ENCODE measurements at places on chromosomes 12 and 14.

DNA sequence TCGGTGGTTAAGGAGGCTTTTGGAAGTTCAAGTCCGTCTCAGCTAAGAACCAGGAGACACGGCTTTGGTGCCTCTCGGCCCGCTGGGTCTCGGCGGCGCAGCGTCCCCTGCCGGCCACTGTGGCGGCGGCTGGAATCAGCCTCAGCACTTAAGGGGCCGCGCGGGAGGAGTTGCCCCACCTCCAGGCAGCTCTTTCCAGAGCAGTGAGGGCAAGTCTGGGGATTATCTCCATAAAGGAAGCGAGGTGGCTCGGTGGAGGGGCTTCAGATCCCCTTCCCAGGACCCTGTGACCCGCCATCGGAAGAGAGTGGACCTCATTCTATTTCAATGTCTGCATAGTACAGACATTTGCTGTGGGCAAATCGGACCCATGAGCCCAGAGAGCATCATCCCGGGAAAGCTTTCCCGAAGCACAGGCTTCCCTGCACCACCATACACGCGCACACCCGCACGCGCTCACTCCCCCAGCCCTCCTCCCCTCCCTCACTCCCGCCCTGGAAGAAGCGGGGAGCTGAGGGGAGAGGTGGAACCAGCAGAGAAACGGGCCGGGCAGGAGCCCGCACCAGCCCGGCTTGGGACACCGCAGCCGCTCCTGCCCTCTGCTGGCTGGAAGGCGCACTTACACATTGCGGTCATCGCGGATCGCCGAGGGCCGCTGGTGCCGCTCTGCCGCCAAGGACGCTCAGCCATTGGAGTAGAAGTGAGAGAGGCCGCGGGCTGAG lies 15.9 kb downstream of the RNASE2 start:
- peak; percentile 87 for DNase-seq

DNA sequence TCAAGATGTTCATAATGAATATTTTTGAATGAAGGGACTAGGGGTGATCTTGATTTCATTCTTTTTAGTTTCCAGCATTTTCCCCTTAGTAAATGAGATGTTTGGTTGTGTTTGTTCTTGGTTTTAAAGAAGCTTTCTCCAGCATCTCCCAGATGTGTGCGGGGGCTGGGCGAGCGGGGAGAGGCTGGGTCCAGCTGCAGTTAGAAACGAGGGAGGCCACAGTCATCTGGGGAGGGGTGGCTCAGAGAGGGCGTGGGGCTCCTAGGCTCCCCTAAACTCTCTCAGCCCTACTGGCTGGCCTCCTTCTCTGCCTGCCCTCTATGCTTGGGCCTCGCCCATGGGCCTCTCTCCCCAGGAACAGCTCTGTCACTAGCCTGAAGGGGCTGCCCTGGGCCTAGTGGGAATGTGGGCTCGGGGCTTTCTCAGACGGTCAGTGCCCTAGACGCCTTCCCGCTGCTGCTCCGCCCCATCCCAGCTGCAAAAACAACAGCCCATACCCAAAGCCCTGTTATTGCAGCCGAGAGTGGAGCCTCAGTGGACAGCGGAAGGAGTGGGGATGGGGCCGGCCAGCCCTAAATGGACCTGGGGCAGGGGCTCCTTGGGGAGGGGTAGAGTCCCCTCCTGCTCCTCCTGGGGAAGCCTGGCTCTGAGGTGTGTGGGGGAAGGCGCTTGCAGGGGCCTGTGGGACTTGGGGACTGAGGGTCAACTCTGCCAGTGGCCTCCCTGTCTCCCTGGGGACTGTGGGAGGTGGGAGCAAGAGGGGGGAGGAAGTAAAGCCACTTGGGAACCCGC lies 18.3 kb upstream of the EIF2B2 start:
- DNase-seq: no peak

DNA sequence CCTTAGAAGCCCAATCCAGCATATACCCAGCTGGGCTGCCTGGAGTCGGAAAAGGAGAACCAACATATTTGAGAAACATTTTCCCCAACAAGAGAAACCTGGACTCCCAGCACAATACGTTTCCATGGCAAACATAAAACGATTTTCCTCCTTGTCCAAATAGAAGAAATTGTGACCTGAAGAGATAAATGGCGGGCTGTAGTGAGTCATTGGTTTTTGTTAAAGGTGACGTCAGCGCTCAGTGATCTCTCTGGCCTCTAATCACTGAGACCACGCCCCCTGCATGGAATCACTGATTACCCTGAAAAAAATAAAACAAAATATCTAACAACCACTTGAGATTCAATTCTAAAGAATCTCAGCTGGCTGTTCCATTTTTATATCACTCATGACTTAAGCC lies 6.0 kb downstream of the CCDC60 start:
- DNase-seq: no peak

DNA sequence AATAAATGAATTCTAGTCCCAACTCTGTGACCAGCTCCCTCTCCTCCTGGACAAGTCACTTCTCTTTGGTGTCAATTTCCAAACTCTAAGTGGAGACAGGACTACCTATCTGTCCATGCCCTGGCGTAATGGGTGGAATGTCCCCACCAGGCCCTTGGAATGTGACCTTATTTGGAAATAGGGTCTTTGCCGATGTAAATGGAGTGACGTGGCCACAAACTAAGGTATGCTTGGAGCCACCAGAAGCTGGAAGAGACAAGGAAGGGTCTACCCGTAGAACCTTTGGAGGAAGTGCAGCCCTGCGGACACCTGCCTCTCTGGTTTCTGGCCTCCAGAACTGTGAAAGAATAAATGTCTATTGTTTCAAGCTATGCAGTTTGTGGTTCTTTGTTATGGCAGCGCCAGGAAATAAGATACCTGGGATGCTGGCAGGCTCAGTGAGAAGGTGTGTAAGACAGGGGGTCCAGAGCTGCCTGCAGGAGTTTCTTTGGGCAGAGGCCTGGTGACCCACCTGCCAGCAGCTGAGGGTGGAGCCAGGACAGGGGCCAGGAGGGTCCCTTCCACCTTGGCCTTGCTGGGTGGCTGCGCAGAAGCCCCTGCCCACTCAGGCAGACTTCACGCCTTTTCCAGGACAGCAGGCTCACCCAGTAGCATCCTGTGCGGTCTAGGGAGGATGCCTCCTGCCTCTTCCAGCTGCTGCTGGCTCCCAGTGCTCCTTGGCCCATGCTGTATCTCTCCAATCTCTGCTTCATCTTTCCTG lies 45.8 kb downstream of the ARL6IP4 start:
- no peak for DNase-seq

GRCh38 chr14:43914041-43914693 lies 592.9 kb downstream of the FSCB start:
- DNase-seq: no peak

GRCh38 chr14:44428231-44428945 lies 78.7 kb downstream of the FSCB start:
- no peak for DNase-seq

GRCh38 chr12:92133795-92134637 lies 11.6 kb downstream of the BTG1 start:
- no peak for DNase-seq

DNA sequence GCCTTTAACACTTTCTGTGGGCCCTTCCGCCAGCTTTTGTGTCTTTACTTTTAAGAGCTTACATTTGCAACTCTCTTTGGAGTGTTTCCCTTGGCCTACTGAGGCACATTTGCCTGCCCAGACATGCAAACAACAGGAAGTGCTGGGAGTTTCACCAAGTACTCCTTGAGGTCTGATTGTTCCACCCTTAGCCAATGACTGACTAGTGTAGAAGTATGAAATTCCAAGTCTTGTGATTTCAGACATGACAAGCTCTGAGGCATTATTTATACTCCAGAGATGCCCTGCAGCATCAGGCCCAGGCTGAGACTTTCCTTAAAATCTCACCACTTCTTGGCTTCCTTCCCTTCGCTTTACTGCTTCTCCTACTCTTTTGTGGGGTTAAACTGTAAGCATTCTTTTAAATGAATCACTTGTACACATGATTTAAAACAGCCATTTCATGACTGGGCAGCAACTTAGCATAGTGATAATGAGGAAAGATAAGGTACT lies 174.1 kb downstream of the SLC6A15 start:
- no peak for DNase-seq

- no peak for DNase-seq
Observed at GRCh38 chr14:79369359-79370332, 841.7 kb downstream of the DIO2 start.

DNA sequence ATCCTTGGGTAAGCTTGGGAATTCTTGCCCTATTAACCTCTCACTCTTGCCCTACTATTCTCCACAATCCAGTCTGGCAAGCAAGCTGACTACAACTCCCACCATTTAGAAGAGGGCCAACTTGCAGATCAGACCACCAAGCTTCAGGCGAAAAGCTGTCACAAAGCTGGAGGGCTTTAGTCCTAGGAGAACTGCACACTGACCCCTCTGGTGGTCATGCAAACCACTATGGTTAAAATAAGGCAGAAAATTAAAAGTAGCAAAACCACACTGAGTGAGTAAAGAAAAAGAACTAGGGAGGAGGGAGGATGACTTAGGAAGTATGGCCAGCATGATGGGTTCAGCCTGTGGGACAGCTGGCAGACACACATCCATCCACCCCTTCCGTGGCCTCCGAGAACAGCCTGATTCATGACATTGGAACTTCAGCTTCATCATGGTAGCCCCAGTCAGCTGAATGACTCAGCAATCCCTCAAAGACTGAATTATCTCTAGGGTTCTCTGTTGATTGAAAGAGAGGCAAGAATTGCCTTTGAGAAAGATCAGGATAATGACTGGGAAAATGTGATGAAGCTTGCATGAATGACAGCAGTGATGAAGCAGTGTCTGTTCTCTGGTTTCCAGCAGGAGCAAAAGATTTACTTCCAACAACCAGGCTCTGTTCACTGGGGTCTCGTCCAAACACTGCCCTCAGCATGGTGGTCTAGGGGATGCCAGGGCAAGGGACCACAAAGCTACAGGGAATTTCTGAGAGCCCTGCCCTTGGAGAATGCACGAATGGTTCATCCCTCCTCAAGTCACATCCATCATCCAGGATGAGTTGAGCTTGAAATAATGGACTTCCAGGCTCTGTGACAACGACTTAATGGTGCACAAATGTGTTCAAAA lies 24.4 kb downstream of the PITPNM2 start:
- no peak for DNase-seq

GRCh38 chr12:49470986-49471385 lies 67.8 kb upstream of the KCNH3 start:
- no peak for DNase-seq

- no peak for DNase-seq
Observed at GRCh38 chr12:122303068-122303467, 36.8 kb upstream of the VPS33A start.

GRCh38 chr12:82803201-82803600 lies 116.5 kb downstream of the TMTC2 start:
- DNase-seq: no peak

DNA sequence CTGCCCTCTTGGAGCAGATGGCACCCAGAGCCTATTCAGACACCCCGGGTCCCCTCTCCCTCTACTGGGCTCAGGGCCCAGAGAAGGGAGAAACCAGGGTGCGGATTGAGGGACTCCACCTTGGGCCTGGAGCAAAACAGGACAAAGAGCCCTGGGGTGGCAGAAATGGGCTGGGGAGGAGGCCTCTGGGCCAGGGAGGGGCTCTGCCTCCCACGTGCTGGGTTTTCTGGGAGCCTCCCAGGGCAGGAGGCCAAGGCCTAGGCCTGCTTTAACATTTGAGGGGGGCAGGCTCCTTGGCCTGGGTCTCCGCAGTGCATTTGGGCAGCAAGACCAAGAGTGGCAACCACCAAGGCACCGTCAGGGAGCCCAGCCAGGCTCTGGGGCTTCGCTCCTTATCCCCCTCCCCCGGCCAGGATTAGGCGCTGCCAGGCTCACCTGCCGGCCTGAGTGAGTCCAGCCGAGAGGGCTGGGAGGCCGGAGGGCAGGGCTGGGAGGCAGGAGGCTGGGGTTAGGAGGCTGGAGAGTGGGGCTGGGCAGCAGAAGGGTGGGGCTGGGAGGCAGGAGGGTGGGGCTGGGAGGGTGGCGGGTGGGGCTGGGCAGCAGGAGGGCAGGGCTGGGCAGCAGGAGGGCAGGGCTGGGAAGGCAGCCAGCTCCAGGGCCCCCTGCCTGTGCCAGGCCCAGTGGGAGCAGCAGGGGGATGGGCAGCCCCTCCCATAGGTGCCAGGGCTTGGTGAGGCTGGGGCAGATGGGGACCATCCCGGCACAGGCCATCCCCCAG lies 101.8 kb upstream of the EIF5 start:
- no peak for DNase-seq

DNA sequence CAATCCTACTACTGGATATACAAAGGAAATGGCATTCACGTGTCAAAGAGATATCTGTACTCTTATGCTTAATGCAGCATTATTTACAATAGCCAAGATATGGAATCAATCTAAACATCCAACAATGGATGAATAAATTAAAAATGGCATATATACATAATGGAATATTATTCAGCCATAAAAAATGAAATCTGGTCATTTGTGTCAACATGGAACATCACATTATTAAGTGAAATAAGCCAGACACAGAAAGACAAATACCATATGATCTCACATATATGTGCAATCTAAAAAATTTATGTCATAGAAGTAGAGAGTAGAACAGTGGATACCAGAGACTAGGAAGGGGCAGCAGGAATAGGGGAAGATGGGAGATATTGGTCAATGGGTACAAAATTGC lies 228.8 kb upstream of the TBX3 start:
- no peak for DNase-seq

- DNase-seq: peak; percentile 58
Observed at GRCh38 chr14:91078095-91078737, 17.8 kb upstream of the RPS6KA5 start.

GRCh38 chr14:67555518-67556090 lies 22.5 kb downstream of the PLEKHH1 start:
- DNase-seq: no peak

- DNase-seq: no peak
Observed at GRCh38 chr12:83573671-83574070, 887.0 kb downstream of the TMTC2 start.

DNA sequence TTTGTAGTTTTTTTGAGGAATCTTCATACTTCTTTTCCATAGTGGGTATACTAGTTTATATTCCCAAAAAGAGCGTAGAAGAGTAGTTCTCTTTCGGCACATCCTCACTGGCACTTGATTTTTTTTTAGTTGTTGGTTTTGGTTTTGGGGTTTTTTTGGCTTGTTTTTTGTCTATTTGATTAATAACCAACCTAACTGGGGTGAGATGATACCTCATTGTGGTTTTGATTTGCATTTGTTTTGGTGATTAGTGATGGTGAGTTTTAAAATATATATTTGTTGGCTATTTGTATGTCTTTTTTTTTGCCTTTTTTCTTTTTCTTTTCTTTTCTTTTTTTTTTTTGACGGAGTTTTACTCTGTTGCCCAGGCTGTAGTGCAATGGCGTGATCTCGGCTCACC lies 69.7 kb upstream of the BTG1 start:
- DNase-seq: no peak

- no peak for DNase-seq
Observed at GRCh38 chr12:49564686-49565405, 3.1 kb downstream of the MCRS1 start.

DNA sequence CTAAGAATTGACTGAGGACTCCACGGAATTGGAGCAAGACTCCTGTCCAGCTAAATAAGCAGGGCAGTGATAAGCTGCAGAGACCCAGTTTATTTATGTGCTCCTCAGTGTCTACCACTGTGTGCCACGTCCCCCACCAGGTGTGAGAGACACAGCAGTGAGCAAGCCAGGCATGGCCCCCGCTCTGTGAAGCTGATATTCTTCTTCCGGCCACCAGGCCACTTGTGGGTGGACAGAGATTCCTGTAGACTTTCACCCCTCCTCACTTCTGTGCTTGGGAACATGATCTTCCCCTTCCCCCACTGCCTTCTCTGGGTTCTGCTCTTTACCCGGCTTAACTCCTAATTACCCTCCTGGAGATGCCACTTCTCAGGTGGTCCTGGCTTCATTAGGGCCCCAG lies 21.3 kb downstream of the BRAP start:
- DNase-seq: no peak
